Activated T-helper 1 cell treated with anti-CD3 and anti-CD28 coated beads, Interleukin-2, amount 50 U/mL, for 16 hours (primary cell): ENCODE measurements at places on chromosomes 4 and X.

- DNase-seq = no peak
These were observed 13.3 kb downstream of the RNF4 start for GRCh38 chr4:2482192-2482591.

- no peak for DNase-seq
These were observed 259.2 kb downstream of the CFAP299 start for GRCh38 chr4:80594701-80595100.

DNA sequence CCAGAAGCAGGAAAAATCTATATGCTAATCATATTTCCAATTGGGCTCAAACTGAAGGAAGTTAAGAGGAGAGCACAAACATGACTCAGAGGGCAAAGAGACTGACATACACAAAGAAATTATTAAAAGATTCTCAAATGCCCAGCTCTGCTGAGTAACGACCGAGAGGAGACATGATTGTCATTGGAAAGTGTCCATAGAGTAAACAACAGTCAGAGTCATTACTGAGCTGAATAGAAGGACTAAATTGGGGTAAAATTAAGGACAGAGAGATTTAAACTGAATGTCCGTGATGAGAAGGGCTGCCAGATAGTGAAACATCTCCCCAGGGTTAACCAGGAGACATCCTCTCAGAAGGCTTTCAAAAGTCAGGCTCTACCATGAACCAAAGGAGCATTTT lies 111.2 kb upstream of the GALNT7 start:
- no peak for DNase-seq

- DNase-seq = no peak
These were observed 2.7 kb downstream of the ABCD1 start for GRCh38 chrX:153727123-153727931.

DNA sequence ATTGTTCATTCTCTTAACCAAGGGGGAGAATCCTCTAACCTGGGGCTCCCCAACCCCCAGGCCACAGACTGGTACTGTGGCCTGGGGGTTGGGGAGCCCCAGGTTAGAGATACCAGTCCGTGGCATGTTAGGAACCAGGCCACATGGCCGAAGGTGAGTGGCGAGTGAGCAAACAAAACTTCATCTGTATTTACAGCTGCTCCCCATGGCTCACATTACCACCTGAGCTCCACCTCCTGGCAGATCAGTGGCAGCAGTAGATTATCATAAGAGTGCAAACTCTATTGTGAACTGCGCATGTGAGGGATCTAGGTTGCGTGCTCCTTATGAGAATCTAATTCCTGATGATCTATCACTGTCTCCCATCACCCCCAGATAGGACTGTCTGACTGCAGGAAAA lies 957.2 kb upstream of the PRKX start:
- DNase-seq = no peak

GRCh38 chr4:123163501-123163900 lies 233.1 kb upstream of the SPRY1 start:
- DNase-seq = no peak

DNA sequence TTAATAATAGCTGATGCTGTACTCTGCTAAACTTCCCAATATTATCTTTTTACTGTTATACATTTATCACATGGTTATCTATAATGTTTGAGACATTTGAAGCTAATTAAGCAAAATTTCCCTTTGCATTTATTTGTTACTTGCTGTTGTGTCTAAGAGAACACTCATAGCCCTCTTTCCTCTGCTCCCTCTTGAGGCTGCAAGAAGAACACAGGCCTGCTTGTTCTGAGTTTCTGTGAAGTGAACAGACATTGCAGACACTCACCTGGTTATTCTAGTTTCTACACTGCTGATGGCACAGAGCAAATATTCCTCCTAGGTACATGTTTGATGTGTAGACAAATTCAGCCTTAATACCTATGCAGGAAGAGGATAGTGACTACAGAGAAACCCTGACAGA lies 367.8 kb downstream of the GASK1B start:
- no peak for DNase-seq

DNA sequence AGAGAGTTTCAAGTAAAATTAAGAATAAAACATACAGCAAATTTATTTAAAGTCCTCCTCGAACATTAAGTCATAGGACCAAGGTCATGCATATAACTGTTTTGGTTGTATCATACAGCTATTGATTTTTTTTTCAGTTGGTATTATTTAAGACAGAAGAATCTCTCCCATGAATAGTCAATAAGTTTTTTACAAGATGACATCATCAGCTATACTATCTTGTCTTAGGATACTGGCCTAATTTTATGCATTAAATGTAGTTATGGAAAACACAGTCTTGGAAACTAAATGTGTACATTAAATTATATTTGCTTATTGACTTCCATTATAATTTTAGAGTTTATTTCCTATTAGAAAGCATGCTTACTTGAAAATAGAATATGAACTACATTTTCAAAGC lies 755.9 kb downstream of the PCDH19 start:
- no peak for DNase-seq

- no peak for DNase-seq
These were observed 4.6 kb downstream of the EDA2R start for GRCh38 chrX:66634272-66634671.

GRCh38 chr4:107388736-107389274 lies 331.2 kb downstream of the PAPSS1 start:
- no peak for DNase-seq

DNA sequence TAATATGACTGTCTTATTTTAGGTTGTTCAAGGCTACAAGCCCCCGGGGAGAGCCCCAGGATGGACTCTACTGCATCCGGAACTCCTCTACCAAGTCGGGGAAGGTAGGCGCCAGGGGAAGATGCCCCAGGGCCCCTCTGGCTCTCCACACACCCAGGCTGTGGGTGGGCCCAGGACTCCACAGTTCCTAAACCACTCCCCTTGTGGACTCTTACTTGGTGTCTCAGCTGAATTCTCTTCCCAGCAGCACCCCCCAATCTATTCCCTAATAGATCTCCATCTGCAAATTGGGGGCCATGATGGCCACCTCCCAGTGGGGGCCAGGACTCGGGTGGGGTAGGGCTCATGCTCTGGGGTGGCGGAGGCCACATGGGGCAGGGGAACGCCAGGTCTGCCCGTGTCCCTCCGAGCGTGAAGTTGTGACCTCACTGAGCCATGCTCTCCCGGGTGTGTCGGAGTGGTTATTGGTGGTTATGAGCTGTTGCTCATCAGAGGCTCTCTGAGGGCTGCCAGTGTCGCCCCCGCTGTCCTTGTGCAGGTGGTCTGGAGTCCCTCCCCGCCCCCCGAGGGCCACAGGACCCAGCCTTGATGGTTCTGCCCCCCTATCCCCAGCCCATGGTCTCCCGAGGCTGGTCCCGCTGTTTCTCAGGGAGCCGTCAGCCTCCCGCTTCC lies 11.2 kb upstream of the ADD1 start:
- no peak for DNase-seq

DNA sequence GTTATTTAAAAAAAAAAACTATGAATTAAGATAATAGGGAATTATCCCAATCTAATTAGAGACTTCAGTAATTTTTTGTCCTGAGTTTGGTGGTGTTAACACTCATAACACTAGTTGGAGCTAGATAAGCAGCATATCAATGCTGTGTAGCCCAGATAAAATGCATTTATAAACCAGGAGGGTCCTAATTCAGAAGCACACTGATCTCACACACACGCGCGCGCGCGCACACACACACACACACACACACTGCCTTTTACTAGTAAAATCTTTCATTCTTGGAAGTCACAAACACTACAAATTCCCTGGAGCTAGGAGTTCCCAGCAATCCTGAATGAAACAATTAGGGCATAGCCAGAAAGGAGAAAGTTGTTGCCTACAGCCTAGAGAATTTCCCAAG lies 3.2 kb downstream of the UNC5C start:
- DNase-seq = no peak

DNA sequence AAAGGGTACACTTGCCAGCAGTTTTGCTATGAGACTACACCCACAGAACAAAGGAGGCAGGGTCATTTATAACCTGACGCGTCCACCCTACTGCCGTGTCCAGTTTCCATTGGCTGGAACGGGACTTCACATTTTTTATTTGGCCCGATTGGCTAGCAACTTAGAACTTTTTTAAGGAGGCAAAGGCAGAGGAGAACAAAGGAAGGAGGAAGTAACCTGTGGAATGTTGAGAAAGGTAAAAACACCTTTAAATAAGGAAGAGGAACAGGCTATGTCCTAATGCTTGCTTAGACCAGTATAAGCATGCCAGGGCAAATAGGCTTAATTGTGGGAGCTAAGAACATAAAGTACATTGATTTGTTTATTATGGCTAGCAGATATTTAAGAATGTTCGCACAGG lies 18.7 kb downstream of the KDM6A start:
- no peak for DNase-seq

DNA sequence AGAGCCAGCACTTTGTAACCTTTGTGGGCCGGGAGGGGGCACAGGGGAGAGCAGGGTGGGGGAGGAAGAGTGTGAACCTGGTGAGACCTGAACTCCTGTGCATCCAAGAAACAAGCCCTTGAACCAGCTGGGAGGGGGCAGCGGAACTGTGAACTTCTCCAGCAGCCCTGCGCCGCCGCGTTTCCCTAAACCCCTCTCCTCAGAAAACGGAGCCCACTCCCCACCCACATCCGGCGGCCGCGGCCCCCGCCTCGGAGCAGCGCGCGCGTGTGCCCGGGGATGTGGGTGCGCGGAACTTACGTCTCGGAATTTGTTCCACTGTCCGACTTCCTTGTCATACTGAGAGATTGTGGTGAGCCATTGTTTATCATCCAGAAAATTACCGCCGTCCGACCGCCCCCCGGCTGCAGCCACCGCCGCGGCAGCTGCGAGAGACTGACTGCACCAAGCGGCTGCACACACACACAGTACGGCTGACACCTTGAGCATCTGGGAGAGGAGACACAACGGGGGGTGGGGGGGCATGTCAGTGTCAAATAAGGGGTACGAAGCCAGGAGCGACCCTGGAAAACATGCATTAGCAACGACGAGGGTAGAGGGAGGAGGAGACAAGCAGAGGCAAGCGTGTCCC lies 494 bp downstream of the SPOCK3 start:
- DNase-seq = no peak

- no peak for DNase-seq
These were observed 3.2 kb upstream of the PCDH19 start for GRCh38 chrX:100413229-100413628.

- DNase-seq = no peak
These were observed 39.7 kb downstream of the MSN start for GRCh38 chrX:65707151-65707550.

- DNase-seq = no peak
These were observed 200.8 kb upstream of the GIMD1 start for GRCh38 chr4:106569146-106570031.

GRCh38 chr4:7021930-7022664 lies 21.1 kb upstream of the TADA2B start:
- DNase-seq = no peak

DNA sequence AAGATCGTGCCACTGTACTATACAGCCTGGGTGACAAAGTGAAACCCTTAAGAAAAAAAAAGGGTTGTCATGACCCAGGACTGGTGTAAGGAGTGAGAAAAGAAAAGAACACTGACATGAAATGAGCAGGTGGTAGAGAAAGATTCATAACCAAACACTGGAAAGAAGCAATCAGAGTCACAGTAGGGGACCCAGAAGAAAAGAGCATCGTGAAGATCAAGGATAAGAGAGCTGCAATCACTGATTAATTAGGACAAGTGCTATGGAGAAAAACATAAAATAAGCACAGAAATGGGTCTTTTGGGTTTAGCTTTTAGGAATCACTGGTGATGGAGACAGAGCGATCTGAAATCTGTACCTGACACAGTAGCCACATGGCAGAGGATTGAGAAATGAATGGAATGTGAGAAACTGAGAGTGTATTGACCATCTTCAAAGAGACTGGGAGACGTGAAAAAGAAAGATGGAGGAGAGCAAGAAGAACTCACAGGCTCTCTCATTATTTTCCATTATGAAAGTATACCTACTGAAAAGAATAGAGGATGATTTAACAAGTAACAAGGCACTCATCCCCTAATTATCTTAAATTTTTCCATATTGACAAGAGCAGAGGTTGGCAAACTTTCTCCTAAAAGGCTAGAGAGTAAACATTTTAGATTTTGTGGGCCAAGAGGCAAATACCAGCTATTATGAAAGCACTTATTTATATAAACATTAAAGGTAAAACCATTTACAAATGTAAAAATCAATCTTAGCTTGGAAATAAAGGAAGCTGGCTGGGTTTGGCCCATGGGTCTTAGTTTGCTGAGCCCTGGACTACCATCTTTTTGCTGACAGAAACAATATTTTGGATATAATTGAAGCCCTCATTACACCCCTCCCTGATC lies 7.3 kb downstream of the TMEM154 start:
- DNase-seq = no peak

- no peak for DNase-seq
These were observed 166.8 kb downstream of the TLL1 start for GRCh38 chr4:166039822-166040221.

DNA sequence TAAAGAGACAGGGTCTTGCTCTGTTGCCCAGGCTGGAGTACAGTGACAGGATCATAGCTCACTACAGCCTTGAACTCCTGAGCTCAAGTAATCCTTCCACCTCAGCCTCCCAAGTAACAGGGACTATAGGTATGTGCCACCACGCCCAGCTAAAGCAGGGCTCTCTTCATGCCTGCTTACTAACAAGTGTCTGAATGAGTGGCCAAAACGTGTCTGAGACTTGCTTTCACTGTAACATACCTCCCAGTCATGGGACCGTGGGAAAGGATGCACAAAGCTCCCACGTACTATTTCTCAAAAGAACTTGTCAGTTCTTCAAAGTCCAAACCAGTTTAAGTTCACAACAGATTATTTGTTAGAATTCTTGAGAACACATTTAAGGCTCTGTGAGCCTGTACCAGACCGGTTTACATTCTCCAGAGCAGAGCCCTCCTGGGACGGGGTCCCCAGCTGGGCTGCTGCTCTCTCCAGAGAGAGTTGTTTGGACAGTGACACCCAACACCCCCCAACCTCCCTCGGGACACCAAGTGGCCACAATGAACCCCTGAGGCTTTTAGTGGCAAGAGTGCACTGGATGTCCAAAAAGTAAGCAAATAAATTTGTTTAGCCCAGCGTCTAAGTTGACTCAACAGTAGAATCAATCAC lies 24.1 kb downstream of the SH3KBP1 start:
- DNase-seq = no peak

DNA sequence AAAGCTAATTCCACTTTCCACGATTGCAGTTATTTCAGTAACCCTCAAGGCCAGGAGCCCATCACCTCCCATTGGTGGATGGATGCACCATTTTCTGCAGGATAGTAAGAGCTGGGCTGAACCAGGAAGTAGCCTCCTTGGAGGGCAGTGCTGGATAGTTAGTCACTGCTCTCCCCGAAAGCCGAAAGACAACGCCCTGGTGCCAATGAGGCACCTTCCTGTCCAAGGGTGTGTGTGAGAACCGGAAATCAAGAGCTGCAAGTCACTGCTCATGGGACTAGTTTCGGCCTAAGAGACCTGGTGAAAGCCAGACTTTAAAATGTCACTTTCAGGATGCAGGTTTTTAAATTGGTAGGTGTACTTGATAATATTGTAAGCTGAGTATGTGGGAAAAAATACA lies 203.8 kb upstream of the HS3ST1 start:
- no peak for DNase-seq

DNA sequence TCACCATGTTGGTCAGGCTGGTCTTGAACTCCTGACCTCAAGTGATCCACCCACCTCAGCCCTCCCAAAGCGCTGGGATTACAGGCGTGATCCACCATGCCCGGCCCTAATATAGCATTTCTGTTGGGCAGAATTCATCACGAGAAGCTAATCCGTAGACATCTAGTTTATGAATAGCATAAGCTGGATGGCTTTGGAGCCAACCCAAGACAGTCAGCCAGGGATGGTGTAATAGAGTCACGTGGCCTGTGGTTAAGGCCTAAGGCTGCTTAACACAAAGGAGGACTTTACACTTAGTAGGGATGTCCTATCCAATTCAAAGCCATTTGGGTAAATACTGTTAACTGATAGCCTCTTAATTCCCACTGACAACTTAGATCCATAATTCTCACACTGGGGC lies 173.6 kb downstream of the RAP1GDS1 start:
- no peak for DNase-seq
